ENCODE measurements at places on chromosomes 1 and 21.

GRCh38 chr1:201430776-201431175 lies 9.2 kb upstream of the TNNI1 start:
- DNase-seq = no peak

DNA sequence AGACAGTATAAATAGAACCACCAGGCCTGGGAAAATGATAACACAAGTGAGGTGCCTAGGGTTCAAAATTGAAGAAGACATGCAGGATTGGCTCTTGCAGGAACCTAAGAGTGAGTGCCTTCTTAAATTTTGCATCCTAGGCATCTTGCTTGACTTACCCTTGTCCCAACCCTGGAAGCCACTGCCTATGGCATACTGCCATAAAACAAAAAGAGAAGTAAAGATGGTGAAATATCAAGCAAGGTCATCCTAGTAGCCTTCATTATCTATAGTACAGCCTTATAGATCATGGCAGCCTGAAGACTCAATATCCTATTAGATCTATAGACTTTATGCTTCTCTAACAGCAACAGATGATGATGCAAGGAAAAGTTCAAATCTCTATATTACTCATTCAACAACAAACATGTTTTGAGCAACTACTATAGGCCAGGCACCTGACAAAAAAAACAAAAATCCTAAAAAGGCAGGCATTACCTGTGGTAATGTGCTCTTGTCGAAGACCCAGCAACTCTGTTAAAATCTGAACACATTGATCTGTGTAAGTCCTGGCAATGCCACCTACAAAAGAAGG lies 6.3 kb downstream of the AP4B1 start:
- no peak for DNase-seq

DNA sequence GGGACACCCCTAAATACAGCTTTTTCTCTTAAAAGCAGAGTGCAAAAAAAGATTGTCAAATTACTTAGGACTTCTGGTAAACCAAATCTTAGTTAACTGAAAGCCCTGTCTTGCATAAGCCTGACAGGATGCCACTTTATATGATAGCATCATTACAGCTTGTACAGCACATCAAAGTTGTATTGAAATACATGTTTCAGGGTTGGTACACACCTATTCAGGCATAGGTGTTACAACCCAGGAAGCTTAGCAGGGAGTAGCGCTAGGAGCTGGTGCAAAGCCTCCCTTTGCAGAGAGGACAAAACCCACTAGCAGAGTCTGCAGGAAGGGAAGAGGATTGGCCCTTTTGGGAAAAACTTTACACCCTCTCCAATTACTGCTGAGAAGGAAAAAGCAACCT lies 258.9 kb upstream of the SGIP1 start:
- no peak for DNase-seq

GRCh38 chr21:41369105-41369919 lies 7.5 kb downstream of the MX2 start:
- DNase-seq = peak; percentile 13

- no peak for DNase-seq
These were observed 6.2 kb upstream of the CAMK1G start for GRCh38 chr1:209577346-209577745.

DNA sequence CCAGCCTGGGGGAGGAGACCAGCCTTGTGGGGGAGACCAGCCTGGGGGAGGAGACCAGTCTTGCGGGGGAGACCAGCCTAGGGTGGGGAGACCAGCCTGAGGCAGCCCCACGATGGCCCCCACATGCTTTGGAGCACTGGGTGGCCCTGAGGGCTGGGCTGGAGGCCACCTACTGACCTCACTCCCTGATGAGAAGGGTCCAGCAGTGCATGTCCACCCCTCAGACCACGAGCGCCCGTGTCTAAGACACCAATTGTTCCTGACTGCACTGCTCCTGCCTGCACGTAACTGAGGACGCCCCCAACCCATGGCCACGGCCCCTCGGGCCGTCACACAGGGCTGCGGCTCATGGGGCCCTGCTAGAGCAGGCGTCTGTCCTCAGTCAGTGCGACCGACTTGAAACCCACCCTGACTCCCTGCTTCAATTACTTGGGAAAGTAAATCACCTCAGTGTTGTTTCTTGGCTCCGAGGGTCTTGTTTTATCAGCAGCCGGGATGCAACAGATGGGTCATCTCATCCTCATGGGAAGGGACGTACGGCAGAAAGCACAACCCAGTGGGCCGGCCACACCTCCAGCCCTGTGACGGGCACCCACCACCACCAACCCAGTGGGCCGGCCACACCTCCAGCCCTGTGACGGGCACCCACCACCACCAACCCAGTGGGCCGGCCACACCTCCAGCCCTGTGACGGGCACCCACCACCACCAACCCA lies at the start of gene SPATC1L:
SPATC1L (minus strand) TSS at position 550 of the 715 bp plus-strand sequence. CDS start 1,643 bp downstream, outside the sequence.
- DNase-seq = peak; percentile 22

GRCh38 chr1:63888984-63889383 lies 115.2 kb downstream of the ROR1 start:
- no peak for DNase-seq

DNA sequence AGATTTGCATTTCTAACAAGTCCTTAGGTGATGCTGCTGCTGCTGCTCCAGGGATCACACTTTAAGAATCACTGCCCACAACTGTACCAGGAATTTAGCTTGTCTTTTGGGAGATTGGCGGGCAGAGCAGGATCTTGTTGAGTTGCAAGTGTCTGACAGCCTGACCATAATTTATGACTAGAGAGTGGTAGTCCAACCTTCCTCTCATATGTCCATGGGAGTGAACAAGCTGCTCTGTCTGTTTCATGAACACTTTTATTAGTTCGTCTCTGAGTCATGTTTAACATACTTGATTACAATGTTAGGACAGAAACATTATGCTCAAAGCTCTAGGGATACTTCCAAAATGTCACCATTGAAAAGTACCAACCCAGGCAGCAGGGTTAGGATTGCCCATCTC lies 169.6 kb downstream of the TGFB2 start:
- DNase-seq = no peak

DNA sequence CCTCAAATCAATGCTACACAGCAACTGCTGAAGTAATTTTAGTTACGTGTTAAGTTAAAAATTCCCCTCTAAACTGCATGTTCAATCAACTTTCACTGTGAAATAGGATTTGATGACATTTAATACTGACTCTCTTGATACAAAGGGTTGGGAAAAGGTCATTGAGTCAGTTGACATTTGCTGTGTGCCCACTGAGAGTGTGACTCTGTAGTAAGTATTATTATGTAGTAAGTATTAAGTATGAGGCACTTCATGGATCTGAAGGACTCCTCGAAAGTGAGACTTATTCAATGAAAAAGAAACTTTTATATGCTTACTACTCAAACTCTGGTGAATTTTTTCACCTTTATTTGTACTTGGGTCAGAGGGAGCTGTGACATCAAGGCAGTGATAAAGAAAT lies 83.1 kb upstream of the S1PR1 start:
- no peak for DNase-seq

DNA sequence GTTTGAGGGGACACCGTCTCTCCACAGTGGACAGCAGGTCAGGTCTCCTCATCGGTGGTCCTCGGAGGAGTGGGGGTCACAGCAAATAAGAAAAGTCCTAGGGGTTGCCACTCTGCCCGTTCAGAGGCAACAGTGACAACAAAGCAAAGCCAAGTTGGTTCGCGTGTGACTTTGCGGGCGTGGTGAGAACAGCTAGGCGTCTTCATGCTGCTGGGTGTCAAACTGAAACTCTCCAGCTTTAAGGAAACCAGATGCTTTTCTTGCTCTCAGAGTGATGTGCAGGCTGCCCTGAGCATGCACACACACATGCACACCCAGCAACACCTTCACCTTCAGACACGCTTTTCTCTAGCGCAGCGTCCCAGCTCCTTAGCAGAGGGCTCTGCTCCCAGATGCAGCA lies 70.1 kb upstream of the ARHGEF16 start:
- no peak for DNase-seq

DNA sequence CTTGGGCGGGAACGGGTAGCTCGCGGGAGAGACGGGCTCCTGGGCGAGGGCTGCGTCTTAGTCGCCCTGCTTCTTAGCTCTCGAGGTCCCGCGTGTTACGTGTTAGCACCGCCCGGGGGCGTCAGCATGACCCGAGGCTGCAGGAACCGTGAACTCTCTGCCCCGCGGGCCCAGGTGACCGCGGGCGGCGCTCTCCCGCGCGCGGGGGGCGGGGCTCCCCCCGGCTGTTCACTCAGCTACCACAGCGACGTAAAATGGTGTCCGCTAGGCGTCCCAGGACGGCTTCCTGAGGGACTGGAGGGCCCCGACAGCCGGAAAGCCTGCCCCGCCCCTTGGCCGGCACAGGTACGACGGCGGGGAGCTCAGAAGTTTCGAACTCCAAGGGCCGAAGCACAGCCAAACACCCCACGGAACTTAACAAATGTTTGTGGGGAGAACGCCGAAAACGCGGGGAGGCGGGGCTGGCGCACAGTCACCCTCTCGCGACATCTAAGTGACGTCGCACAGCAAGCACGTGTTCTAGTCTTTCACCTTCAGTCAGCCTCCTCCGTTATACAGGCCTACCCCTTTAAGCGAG lies 780 bp upstream of the RBM15 start:
- peak; percentile 89 for DNase-seq

GRCh38 chr1:13956393-13956792 lies 256.4 kb downstream of the PRDM2 start:
- no peak for DNase-seq

DNA sequence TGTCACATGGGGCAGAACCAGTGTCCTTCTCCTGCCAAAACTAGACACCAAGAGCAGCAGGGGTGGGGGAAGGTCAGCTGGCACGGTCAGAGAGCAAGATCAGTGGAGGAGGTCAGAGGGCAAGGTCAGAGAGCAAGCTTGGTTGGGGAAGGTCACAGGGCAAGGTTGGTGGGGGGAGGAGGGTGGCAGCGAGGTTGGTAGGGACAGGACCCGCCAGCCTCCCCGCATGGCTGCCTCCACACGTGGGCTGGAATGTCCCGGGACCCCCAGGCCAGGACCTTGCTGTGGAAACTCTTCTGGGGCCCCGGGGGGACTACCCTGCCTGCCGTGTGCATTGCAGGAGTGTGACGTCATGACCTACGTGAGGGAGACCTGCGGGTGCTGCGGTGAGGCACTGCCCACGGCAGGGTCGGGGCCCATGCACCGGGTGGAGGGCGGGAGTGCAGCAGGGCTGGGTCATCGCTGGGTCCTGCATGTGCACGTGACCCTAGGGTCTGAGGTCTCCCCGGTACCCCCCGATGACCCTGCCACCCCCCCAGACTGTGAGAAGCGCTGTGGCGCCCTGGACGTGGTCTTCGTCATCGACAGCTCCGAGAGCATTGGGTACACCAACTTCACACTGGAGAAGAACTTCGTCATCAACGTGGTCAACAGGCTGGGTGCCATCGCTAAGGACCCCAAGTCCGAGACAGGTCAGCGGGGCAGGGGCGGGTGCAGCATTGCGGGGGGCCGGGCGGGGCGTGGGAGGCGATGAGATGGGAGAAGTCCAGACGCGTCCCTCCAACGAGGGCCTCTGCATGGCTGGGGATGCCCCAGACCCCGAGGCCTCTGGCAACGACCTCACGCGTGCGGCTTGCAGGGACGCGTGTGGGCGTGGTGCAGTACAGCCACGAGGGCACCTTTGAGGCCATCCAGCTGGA lies 27.3 kb downstream of the COL6A2 start:
- no peak for DNase-seq

- no peak for DNase-seq
These were observed 15.4 kb upstream of the RNU1-4 start for GRCh38 chr1:16724718-16725438.

DNA sequence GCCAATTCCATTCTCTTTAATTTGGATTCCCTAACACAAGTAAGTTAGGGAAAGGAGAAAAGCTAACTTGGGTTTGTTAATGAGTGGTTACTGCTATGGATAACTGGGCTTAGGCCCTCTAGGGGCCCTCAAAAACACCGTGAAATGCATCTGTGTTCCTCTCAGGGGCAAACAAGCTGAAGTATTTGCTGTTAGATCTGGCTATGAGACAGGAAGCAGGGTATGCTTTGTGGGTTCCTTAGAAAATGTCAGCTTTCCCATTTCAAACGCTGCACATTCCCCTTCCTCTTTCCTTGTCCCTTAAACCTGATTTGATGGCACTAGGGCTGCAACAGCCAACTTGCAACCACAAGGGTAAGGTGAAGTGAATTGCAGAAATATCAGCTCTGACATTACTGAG lies 5.7 kb upstream of the CAP1 start:
- DNase-seq = no peak

DNA sequence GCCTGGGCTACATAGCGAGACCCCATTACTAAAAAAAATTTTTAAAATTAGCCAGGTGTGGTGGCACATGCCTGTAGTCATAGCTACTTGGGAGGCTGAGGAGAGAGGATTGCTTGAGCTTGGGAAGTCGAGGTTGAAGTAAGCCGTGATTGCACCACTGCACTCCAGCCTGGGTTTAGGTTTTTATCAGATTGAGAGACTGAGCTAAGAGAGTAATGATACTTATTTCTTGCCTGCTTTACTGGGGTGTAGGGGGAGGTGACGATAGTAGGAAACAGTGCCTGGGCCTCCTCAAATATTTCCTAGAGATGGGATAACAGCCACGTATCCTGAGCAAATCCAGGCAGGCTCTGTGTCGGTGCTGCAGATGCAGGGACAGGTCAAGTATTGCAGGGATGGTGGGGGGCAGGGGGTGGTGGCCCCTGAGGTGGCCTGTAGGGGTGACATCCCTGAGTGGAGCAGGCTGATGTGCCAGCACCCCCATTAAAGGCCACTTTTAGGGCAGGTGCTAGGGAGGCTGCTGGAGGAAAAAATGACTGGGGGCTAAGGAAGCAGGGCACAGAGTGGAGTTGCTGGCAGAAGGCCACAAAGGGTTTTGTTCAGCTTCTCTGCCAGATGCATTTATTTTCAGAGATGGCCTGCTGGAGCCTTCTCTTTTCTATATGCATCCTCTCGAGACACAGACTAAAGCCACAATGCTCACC lies 130.5 kb downstream of the RHOU start:
- DNase-seq = no peak

DNA sequence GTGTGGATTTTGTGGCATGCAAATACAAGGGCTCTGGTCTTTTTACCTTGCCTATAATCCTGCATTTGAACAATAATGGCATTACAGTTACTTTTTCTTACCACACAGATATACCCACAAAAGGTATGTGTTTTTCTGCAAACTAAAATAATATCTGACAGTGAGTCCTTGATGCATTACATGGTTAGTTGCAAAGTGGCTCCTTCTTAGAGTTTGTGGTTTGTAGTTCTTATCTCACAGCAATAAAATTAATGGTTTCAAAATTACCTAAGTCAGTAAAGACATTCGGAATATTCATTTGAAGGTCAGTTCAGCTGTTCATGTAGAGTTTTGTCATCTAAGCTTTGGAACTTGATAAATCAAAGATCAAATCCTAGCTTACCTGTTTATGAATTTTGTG lies 43.5 kb downstream of the SNX7 start:
- no peak for DNase-seq

GRCh38 chr1:223008808-223009207 lies 134.2 kb downstream of the TLR5 start:
- DNase-seq = no peak
